ENCODE measurements at places on chromosomes 7 and 10.

GRCh38 chr10:13105184-13105583 lies 5.2 kb downstream of the OPTN start:
- DNase-seq = no peak

DNA sequence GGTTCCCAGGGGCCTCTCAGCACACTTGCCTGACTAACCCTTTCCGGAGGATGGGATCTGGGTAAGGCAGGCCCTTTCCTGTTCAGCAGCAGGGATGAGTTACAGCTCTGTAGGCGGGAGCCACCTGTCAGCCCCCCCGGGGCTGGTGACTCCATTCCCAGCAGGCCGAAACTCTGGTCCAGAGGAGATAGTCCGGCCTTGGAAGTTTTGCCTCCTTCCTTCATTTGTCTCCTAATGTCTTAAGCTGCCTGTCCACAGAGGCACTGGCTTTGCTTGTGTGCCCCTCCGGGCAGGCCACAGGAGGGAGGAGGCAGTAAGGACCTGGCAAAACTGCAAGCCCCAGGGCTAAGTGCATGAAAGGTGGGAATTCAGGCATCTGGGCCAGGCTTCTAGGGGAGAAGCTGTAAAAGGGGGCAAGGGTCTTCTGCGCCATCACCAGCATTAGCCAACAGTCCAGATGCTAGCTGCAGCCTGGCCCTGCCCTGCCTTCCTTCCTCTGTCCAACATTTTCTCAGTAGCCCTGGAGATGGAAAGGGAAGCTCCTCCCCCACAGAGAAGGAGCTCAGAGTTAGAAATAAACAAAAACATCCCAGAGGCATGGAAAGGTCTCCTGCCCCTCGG lies 1.2 kb downstream of the ADIRF start:
- no peak for DNase-seq

GRCh38 chr10:72337039-72337629 lies 17.6 kb downstream of the DNAJB12 start:
- peak; percentile 54 for DNase-seq

GRCh38 chr10:132548869-132549268 lies 11.3 kb downstream of the INPP5A start:
- DNase-seq = no peak

DNA sequence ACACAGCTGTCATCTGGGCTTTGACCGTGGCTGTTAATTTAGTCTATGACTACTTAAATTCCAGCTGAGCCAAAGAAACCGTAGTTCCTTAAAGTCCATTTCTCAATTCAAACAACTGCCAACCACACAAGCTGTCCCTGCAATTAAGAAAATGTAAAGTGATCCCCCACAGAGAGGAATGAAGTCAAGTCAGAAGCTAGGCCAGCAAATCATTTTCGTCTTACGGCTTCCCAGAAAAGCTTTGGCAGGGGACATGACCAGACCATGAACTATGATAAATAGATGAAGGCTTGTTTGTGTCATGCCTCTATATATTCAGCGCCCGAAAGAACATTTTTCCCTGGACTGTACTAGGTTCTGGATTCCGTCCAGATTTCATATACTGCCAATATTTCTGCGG lies 54.6 kb downstream of the HACD1 start:
- peak; percentile 75 for DNase-seq
